ENCODE measurements at places on chromosomes 7 and 10.

DNA sequence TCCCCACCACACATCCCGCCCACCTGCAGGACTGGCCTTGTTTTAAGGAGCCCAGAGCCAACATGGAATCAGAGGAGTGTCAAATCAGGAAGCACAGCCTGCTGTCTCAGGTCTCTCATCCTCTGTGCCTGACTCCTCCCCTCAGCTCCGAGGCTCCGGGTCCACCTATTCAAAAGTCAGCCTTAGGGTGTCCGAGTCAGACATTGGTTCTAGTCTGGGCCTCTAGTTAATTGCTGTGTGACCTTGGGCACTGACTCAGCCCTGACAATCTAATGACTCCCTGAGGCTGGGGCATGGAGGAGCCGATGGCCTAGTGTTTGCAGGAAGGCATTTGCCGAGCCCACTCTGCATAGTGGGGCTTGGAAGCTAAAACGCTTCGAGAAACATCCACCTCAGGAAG, 223.1 kb upstream of the PPP2R2D start:
- no peak for DNase-seq

GRCh38 chr7:131357282-131357880, 29.7 kb downstream of the MKLN1 start:
- DNase-seq = no peak

DNA sequence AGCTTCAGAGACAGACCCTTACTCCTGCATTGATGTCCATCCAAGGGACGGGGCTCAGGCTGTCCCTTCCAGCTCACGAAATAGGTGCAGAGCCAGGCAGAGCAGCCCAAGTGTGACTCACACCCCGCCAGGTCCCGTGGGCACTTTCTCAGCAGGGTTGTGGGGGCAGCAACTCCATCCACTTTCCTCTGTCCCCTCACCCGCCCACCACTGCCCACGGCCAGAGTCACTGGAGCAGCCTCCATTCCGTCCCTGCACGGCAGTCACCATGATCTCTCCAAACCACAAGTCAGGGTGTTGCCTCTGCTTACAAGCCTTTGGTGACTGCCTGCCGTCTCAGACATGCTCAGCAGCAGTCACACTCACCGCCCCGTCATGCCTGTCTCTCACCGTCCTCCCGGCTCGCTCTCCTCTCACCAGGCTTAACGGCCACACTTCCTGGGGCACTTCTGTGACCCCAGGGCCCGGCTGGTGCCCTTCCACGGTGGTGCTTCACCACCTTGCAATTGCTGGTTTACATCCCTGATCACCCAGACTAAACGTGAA, 39.3 kb downstream of the CALML3 start:
- DNase-seq = peak; percentile 24

DNA sequence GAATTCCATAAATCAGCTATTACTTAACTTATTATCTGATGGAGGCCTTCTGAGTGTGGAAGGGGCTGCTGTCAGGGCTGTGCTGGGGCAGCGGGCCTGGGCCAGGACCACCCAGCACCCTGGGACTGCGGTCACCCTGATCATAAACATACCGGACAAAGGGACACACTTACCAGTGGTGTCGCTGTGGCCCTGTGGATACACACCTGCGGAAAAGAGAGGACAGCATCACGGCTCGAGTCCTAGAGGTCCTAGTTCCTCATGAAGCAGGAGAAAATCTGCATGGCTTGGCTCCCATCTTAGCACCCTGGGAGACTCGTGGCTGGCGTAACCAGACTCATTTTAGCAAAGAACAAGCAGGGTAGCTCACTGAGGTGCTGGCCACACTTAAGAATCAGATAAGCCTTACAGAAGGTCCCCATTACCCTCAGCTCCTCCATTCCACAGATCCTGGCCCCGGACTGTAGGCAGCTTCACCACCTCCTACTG, 17.7 kb downstream of the IL15RA start:
- no peak for DNase-seq

DNA sequence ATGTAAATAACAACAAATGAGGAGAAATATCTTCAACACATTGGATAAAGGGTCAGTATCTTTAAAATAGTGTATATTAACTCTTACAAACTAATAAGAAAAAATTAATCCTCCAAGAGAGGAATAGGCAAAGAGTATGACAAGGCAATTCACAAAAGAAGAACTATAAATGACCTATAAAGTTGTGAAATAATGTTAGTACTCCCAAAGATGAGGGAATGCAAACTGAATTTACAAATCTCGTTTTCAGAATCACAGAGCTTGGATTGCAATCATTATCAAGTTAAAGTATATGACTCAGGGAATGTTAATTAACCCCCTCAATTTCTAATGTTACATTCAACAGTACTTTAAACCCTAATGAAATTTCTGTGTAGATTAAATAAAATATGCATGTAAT, 87.3 kb upstream of the TARP start:
- no peak for DNase-seq

DNA sequence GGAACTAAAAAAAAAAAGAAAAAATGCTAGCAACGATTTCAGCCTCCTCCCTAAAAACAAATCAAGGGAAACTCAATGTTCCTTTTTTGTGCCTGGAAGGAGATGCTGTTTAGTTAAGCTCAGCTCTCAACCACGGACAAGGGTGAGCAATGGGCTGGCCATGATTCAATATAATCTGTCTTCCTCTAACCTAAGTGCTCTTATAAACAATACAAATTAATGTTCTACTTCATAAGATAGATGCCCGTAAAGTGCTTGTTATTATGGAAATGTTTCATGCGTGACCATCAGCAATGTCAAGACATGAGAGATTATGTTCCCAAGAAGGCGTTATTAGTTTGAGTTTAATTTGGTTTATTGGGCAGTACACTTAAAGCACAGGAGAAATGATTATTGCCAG, 320.3 kb downstream of the SFMBT2 start:
- DNase-seq = no peak

- DNase-seq = no peak
Measured at GRCh38 chr10:124916098-124916584, 25.8 kb upstream of the ZRANB1 start.

DNA sequence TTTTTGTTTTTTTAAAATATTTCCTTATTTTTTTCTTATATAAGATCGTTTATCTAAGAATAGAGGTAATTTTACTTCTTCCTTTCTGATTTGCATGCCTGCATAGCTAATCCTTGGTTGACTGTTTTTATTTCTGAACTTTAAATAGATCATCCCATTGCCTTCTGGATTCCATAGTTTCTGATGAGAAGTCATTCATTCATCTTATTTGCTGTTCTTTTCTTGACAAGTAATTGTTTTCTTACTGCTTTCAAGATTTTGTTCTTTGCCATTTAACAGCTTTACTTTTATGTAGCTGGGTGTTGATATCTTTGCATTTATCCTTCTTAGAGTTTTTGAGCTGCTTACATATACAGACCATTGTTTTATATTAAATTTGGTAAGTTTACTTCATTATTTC, 437.9 kb downstream of the SDK1 start:
- no peak for DNase-seq

- DNase-seq = no peak
Measured at GRCh38 chr7:105094966-105095365, 81.0 kb downstream of the KMT2E start.

GRCh38 chr10:17923728-17924127, 28.0 kb upstream of the SLC39A12 start:
- DNase-seq = no peak

- no peak for DNase-seq
Measured at GRCh38 chr10:4048236-4048864, 263.3 kb upstream of the KLF6 start.

DNA sequence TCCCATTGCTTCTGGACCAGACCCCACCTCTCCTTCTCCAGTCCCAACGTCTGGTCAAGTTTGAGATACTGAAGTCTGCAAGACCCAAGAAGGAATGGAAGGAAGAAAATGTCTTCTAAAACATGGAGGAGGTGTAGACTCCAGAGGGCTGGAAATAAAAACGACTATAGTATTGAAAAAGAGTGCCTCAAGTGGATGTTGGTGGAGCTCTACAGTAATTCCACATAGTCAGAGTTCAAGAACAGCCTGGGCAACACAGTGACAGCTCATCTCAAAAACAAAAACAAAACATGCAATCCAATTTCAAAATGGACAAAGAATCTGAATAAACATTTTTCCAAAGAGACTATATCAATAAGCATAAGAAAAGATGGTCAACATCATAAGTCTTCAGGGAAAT, 2.3 kb upstream of the PCGF6 start:
- no peak for DNase-seq

GRCh38 chr10:30353851-30354250, 4.8 kb upstream of the MTPAP start:
- DNase-seq = no peak

DNA sequence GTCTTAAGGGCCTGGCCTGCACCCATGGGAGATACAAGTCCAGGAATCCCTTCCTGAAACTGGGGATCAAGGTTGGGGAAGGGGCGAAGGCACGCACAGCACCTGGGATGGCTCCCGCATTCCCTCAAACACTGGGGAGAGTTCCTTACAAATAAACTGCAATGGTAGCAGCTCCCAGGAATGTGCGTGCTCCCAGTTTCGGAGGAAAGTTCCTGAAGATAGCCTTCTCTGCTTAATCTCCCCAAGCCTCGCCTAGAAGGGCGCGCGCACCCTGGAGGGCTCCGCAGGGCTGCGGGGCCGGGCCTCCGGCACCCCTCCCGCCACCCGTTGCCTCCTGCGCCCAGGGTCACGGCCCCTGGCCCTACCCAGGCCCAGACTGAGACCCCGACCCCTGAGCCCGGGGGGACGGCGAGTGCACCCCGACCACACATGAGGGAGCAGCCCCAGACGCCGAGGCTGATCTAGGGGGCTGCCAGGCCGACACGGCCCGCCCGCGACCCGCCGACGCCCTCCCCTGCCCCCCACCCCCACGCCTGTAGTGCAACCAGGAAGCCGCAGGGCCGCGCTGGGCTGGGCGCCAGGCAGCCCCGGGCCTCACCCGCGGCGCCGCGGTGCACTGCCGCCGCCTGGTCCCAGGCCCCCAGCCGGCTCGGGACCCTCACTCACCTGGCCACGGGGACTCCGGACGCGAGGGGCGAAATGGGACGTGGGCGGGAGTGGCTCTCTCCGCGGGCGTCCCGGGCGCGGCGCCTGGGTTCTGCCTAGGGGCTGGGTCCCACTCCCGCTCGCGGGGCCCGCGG, 460 bp downstream of the ANXA11 start:
- DNase-seq = peak; percentile 36

DNA sequence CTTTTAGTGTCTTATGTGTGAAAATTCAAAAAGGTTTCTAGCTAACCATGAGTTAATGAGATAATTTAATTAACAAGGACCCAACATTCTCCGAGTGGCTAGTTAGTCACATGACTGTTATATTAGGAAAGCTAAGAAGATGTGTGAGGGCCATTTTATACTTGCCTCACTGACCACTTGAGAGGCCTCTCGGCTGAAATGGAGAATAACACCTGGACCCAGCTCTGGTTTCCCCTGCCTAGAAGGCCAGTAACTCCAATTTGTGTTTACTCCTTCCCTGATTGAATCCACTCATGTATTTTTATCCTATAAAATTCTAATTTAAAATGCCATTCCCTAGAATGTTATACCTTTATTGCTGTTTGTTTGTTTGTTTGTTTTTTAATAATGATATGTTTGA, 1091.2 kb downstream of the KCNMA1 start:
- no peak for DNase-seq

DNA sequence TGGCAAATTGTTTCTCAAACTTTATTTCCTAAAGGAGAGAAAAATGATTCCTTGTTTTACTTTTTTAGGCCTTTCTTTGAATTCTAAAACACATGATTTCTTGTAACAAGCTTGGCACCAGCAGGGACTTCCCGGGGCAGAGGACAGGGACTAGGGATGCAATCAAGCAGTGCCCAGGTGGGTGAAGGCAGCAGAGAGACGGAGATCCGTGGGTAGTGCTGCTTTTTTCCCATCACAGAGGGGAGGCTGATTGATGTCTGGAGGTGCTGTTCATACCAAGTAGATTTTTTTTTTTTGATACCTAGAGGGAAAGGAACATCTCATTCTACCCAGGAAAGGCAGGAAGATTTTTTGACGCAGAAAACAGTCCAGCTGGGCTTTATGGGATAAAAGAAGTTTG, 91.9 kb downstream of the FAM171A1 start:
- no peak for DNase-seq

DNA sequence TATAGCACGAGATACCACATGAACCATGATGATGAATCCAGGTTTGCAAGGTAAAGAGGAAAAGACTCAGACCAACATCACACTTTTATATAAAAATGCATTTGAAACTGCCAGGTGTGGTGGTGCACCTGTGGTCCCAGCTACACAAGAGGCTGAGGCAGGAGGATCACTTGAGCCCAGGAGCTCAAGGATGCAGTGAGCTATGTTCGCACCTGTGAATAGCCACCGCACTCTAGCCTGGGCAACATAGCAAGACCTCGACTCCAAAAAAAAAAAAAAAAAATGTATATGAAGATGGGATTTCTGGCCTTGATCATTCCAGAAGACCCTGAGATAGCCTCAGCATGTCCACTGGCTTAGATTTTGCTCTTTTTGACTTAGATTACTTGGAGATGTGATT, 161.6 kb downstream of the PARD3 start:
- no peak for DNase-seq

- no peak for DNase-seq
Measured at GRCh38 chr7:32068411-32069101, 1.7 kb downstream of the PDE1C start.

GRCh38 chr7:91927912-91928311, 12.8 kb upstream of the AKAP9 start:
- no peak for DNase-seq

DNA sequence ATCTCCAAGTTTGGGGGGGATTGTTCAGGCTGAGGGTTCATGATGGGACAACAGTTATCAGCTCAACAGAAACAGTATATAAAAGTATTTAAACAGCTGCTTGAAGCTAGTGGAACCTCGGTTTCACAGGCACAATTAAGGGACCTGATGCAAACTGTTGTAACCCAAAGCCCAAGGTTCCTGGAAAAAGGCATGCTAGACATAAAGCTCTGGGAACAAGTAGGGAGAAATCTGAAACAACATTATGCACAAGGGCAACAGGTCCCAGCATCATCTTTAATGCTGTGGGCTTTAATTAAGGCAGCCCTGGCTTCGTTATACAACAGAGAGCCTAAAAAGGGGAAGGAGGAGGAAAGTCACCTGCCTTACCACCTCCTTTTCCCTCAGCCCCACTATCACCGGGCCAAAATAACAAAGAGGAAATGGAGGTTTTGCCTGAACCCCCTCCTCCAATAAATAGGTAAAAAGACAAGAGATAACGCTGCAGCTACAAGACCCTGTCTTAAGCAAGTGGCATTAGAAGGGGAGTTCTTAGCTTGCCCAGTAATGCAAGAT, 83.2 kb upstream of the GPR22 start:
- no peak for DNase-seq
